WTC11 (cell line): ENCODE measurements at places on chromosomes 11 and 22. TPM values are rescaled to one million over a fixed set of nuclear protein-coding genes. Genes with fewer than 3 reads are reported as not detected.

The MOGAT2 gene
- 0.09 to 0.11 TPM in 2 of 3 replicates, not detected in the other for total RNA-seq

The LRRC32 gene
- 0.74 to 1.7 TPM (median 1.6 TPM) in 3 replicates for total RNA-seq

The TESMIN gene
- total RNA-seq, result 78.8 to 91.9 TPM (median 85.6 TPM) in 3 replicates

The CHRM1 gene
- total RNA-seq, result not detected in 3 replicates

DNA sequence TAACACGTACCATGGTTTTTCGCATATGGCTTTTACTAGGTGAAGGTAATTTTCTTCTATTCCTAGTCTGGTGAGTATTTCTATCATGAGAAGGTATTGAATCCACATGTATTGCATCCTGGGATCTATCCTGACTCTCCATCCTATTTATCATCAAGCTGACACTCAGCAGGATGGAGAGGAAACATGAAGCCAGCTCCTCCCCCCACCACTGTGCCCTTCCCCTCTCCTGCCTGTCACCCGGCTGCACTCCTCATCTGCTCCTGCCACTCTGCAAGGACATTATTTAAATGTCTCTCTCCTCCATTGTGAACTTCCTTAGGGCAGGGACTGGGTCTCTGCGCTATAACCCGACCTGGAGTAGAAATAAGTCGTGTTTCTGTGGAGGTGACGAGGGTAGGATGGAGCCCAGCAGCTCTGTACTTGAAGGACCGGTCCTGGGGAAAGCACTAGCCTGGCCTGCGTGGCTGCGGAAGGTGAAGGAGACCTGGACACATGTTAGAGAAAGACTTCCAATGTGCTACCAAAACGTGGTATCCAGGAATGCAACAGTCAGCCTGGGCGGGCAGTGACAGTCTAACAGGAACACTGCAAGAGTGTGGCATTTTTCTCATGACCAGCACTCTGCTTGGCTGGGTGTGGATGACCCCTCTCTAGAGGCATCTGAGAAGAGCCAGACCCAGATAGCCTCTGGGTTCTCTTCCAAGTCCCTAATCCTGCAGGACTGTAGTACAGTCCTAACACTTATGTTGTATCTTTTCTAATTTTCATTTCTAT is 111.2 kb downstream of the MICAL3 start:
- H3K4me1 ChIP-seq, result peaks cover 28% of the 10 kb centered on the region
- H3K4me3 ChIP-seq, result no peak overlapping the region
- no peak for DNase-seq
- no peak overlapping the region for H3K27ac ChIP-seq

- H3K27ac ChIP-seq, result no peak overlapping the region
- no peak for DNase-seq
- no peak overlapping the region for H3K4me3 ChIP-seq
- H3K36me3 ChIP-seq, result no peaks in the 10 kb centered on the region
Observed at GRCh38 chr11:111531136-111531535, 9.4 kb upstream of the LAYN start.

DNA sequence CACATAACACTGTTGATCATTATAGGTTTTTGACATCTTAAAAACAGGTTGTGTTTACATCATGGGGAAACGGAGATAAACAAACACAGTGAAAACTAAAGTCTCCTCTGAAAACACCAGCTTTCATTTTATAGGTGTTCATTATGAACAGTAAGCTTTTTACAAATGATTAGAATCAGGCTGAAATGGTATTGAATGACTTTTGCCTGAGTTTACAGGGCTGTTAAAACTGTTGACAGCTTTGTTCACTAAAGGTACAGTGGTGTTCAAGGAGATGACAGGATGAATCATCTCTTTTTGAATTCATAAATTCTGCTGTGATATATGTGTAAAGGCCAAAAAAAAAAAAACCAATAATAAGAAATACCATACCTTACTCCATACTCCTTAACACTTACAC is 184.6 kb upstream of the CNTN5 start:
- H3K27ac ChIP-seq, result no peak overlapping the region
- H3K27me3 ChIP-seq, result no peaks in the 10 kb centered on the region
- no peak overlapping the region for H3K4me3 ChIP-seq
- H3K36me3 ChIP-seq, result no peaks in the 10 kb centered on the region
- DNase-seq, result no peak

DNA sequence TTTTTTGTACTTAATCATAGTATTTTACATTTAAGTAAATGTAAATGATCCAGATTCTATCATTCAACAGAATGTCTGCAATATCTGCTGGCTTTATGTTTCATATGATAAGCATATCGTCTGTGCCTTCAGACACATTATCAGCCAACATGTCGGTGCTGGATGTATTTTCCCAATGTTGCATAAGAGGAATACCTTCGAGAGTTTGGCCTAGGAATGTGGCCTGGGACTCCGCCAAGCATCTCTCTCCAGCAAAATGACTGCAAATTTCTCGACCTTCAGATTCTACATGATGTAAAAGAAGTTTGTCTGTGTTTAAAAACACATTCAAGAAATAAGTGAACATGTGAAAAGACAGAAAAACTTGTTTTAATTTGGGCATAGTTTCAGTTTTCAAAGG is 6.9 kb downstream of the BDNF start:
- H3K4me1 ChIP-seq, result peaks cover 75% of the 10 kb centered on the region
- no peak overlapping the region for H3K4me3 ChIP-seq
- H3K27me3 ChIP-seq, result no peaks in the 10 kb centered on the region
- H3K27ac ChIP-seq, result peak overlapping the region; percentile 44; the same call in 1 of the 2 replicates
- peaks cover 4% of the 10 kb centered on the region for H3K36me3 ChIP-seq

DNA sequence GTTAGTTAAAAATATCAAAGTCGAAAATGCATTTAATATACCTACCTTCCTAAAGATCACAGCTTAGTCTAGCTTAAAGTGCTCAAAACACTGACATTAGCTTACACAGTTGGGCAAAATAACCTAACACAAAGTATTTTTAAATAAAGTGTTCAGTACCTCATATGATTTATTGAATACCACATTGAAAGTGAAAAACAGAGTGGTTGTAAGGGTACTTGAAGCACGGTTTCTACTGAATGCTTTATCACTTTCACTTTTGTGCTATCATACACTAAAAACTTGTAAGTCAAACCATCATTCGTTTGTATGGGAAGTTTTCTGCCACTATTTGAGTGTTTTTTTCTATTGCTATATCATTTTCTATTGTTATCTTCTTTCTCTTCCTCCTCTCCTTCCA is 36.6 kb downstream of the ZBTB44 start:
- no peak for DNase-seq
- H3K27ac ChIP-seq, result peak overlapping the region; percentile 5; the same call in 1 of the 2 replicates
- no peak overlapping the region for H3K4me3 ChIP-seq
- H3K27me3 ChIP-seq, result no peaks in the 10 kb centered on the region
- H3K4me1 ChIP-seq, result peaks cover 21% of the 10 kb centered on the region

- no peak overlapping the region for H3K27ac ChIP-seq
- no peak for DNase-seq
- no peak overlapping the region for H3K4me3 ChIP-seq
- H3K27me3 ChIP-seq, result peaks cover 6% of the 10 kb centered on the region
- no peaks in the 10 kb centered on the region for H3K36me3 ChIP-seq
Observed at GRCh38 chr11:76231121-76231738, 24.9 kb upstream of the WNT11 start.

- H3K4me1 ChIP-seq, result peaks cover 3% of the 10 kb centered on the region
- no peak overlapping the region for H3K27ac ChIP-seq
- no peaks in the 10 kb centered on the region for H3K27me3 ChIP-seq
- H3K4me3 ChIP-seq, result no peak overlapping the region
- no peaks in the 10 kb centered on the region for H3K36me3 ChIP-seq
Observed at GRCh38 chr11:1228101-1228821, 5.4 kb downstream of the MUC5B start.

DNA sequence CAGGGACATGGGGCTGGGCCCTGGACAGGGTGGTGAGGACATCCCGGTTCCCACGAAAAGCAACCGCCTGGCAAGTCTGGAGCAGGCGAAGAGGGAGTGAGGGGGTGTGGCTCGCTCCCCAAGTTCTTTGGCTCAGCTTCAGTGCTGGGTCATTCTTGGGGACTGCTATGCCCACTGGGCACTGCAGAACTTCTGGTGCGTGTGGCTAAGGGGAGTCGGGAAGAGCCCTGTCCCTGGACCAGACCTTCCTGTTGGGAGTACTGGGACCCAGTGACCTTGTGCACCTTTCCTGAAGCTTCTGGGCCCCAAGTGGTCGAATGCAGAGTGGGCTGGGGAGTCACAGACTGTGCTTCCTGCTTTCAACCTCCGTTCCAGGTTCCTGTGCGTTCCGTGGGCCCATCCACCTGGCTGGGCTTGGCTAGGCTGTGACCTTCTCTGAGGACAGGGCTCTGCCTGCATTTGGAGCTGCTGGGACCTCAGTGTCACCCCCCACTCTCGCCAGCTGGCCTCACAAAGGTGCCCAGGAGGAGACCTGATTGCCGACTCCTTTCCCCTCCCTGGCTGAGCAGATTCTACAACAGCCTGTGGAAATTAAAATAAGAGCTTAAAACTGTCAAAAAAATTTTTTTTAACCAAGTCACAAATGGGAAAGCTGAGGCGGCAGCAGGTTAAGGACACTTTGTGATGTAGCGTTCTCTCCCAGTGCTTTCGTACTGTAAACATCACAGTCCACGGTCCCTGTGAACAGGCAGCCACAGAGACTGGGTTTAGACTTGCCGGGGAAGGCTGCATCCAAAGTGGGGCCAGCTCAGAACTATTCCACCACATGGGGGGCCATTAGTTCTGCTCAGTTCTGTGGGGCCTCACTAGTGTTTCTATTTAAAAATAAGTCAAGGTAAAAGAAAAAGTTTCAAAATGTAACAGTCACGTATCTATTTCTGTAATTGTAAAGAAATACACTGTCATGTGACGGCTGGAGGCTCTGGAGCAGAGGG is 63.8 kb upstream of the WNT7B start:
- no peak overlapping the region for H3K27ac ChIP-seq
- H3K4me1 ChIP-seq, result peaks cover 18% of the 10 kb centered on the region
- peak; percentile 11 for DNase-seq
- peaks cover 19% of the 10 kb centered on the region for H3K27me3 ChIP-seq

- no peak for DNase-seq
- H3K36me3 ChIP-seq, result peaks cover 21% of the 10 kb centered on the region
- H3K27ac ChIP-seq, result no peak overlapping the region
- peaks cover 8% of the 10 kb centered on the region for H3K27me3 ChIP-seq
- no peak overlapping the region for H3K4me3 ChIP-seq
- H3K4me1 ChIP-seq, result peaks cover 23% of the 10 kb centered on the region
Observed at GRCh38 chr11:134100171-134100570, 31.3 kb downstream of the JAM3 start.

- 0 out of 2 replicates have a peak, but pooled peaks cover 3% of the 10 kb centered on the region for H3K4me1 ChIP-seq
- H3K27ac ChIP-seq, result no peak overlapping the region
- no peak for DNase-seq
- H3K4me3 ChIP-seq, result no peak overlapping the region
- peaks cover 4% of the 10 kb centered on the region for H3K27me3 ChIP-seq
Observed at GRCh38 chr11:85766721-85767161, 44.2 kb downstream of the SYTL2 start.

GRCh38 chr11:73288192-73288872 is 16.2 kb downstream of the P2RY6 start:
- no peak for DNase-seq
- peaks cover 9% of the 10 kb centered on the region for H3K27me3 ChIP-seq
- no peaks in the 10 kb centered on the region for H3K36me3 ChIP-seq
- H3K4me1 ChIP-seq, result peaks cover 9% of the 10 kb centered on the region

DNA sequence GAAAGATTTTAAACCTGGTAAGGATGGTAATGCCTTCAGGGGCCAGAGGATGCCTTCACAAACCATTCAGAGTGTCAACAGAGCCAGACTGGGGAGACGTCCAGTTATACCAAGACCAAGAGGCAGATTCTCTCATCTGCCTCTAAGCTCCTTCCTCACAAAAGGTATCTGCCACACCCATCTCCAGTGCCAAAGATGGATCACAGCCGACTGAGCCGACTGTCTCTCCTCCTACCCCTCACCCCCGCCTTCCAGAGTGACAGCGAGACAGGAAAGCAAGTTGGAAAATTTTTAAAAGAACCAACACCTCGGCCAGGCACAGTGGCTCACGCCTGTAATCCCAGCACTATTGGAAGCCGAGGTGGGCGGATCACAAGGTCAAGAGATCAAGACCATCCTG is 79.1 kb upstream of the AKIP1 start:
- H3K27me3 ChIP-seq, result no peaks in the 10 kb centered on the region
- peaks cover 22% of the 10 kb centered on the region for H3K4me1 ChIP-seq
- H3K27ac ChIP-seq, result no peak overlapping the region

DNA sequence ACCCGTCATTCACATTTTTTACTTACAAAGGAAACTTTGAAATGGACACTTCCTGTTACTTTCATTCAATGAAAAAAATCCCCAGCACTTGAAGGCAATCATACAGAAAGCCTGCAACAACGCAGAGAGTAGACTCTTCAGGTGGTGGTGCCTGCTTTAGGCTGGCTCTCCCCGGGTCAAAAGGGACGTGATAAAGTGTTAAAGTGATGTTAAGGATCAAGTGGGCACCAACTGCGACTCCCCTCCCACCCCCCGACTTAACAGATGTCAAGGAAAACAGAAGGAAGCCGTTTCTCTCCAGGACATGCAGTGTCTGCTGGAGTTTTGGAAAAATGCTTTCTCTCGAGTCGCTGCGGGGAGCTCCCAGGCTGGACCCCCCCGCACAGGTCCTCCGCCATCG is 414 bp upstream of the PNPLA3 start:
- peaks cover 8% of the 10 kb centered on the region for H3K36me3 ChIP-seq
- H3K4me3 ChIP-seq, result peak overlapping the region; percentile 71
- peak overlapping the region; percentile 79 for H3K27ac ChIP-seq
- DNase-seq, result no peak

GRCh38 chr11:121767433-121767832 is 314.7 kb upstream of the SORL1-AS1 start:
- DNase-seq, result no peak
- no peak overlapping the region for H3K27ac ChIP-seq
- no peaks in the 10 kb centered on the region for H3K36me3 ChIP-seq
- no peak overlapping the region for H3K4me3 ChIP-seq

DNA sequence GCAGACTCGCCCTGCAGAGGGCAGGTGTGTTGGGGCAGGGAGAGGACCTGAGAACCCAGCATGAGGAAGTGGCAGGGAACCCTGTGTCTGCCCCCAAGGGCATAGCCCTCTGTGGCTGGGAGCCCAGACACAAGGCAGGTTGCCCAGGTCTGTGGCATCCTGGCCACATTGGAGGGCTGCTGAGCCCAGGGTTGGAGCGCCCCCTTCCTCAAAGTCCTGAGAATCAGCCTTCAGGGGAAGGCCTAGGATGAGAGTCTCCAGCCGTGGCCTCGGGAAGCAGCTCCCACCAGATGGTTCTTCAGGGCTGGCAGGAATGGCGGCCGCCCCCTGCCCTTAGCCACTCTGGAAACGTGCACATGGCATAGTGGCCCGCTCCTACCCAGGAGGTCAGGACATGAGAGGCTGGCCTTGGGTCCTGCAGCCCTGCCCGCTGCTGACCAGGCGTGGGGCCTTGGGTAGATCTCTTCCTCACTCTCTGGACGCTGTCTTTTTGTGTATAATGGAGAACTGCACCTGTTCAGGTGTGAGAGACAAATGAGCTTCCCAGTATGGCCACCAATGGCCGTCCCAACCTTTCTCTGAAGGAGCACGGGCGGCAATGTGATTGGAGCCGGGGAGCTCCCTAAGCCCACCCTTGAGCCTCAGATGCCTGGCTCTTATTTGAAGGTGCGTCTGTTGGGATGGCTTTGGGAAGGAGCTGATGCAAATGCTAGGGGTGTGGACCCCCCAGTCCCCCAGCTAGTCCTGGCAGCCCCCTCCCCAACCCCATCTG is 4.6 kb upstream of the CDC42BPG start:
- H3K4me1 ChIP-seq, result peaks cover 27% of the 10 kb centered on the region
- H3K4me3 ChIP-seq, result no peak overlapping the region
- DNase-seq, result peak; percentile 77

- no peaks in the 10 kb centered on the region for H3K4me1 ChIP-seq
- H3K4me3 ChIP-seq, result no peak overlapping the region
- no peak overlapping the region for H3K27ac ChIP-seq
Observed at GRCh38 chr11:121063728-121064127, 37.3 kb upstream of the TECTA start.
